Stimulated activated CD8-positive, alpha-beta memory T cell treated with anti-CD3 and anti-CD28 coated beads, Interleukin-2, amount 100 ng/mL, for 1 hour (primary cell): ENCODE measurements at places on chromosomes 7 and 10.

GRCh38 chr10:34607894-34608293, 207.2 kb downstream of the PARD3 start:
- no peak for DNase-seq

DNA sequence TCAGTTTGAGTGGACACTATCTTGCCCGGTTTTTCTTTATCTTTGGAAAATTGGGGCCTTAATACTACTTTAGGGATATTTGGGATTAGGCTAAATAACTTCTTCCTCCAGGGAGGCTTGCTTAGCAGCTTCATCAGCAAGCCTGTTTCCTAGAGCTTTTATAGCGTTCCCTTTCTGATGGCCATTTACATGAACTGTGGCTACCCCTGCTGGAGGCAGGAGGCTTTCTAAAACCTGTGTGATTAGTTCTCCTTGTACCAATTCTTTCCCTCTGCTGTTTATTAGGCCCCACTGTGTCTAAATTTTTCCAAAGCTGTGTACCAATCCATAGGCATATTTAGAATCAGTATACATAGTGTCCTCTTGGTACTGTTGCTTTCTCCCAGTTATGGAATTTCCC, 61.7 kb upstream of the CNTNAP2 start:
- DNase-seq: no peak

DNA sequence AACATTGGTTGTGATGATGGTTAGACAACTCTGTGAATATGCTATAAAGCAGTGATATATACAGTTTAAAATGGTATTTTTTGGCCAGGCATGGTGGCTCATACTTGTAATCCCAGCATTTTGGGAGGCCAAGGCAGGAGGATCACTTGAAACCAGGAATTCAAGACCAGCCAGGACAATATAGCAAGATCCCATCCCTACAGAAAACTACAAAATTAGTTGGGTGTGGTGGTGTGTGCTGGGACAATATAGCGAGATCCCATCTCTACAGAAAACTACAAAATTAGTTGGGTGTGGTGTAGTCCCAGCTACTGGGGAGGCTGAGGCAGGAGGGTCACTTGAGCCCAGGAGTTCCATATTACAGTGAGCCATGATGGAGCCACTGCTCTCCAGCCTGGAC, 27.5 kb upstream of the MSMB start:
- no peak for DNase-seq

DNA sequence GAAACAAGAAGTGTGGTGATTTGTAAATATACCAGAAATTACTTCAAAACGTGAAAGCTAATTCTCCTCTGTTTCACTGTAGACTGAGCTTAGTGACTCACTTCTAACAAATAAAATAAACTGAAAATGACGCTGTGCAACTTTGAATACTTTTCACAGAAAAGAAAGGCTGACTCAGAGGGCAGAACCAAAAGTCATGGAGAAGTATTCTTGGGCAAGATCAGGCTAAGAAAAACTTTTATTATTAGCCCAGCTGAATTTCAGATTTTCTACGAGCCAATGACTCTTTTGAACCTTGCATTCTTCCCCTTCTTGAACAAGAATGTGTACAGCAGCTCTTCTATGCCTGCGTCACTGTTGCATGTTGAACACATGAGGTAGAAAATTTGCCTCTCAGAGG, 527.3 kb upstream of the GHITM start:
- DNase-seq: no peak

- DNase-seq: no peak
Observed at GRCh38 chr7:45196374-45196773, 38.8 kb downstream of the RAMP3 start.
